ENCODE measurements at places on chromosomes 7 and 10.

- ATAC-seq = peak; percentile 47
Measured at GRCh38 chr7:15685358-15686294, 857 bp downstream of the MEOX2 start.

DNA sequence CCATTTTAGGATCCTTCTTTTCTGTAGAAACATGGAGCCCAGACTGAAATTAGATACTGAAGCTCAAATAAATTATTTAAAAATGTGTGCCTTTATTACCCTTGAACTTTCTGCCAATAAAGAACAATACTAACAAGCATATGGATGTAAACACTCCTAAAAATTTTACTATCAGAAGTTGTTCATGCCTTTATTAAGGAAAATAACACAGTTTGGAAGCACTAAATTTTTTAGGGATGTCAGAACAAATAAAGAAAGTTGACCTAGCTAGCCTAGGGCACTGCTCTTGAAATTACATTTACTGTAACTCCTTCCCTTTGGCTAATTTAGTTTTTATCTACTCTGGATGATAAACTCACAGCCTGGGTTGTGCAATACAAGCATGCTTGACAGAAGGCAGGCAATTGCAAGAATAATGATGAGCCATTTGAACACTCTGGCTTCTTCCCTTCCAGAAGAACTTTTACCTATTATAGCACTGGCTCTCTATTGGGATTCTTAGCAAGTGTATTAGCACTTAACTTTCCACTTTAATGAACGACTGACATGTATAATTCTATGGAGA, 351.7 kb upstream of the C7orf33 start:
- no peak for ATAC-seq

GRCh38 chr7:149791-150636, 42.4 kb upstream of the FAM20C start:
- peak; percentile 12 for ATAC-seq

DNA sequence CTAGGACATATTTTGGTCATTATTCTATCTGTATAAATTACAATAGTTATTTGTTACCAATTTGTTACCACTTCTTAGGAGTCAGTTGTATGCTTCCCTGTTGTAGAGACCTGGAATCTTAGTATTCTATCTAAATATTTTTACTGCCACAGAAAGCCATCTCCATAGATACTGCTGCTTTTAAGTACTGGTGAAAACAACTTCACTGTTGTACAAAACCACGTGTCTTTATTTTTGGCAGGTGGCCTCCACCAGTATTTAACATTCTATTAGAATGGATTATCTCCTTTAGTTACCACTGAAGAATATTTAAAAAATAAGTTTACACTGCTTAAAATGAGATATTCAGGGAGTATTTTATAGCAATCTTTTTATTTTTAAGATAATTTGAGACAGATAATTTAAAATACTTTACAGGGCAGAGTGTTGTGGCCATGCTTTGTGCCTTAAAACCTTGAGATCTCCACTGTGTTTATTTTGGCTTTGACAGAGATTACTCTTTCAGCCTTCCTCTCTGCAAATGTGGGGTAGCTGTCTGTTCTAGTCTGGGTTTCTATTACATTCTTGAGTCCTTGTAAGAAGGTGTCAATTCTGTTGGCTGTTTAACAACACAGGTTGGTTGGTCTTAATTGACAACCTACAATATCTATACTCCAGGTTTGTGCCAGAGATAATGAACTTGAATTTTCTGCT, 185.6 kb downstream of the LRRC4 start:
- peak; percentile 42 for ATAC-seq

DNA sequence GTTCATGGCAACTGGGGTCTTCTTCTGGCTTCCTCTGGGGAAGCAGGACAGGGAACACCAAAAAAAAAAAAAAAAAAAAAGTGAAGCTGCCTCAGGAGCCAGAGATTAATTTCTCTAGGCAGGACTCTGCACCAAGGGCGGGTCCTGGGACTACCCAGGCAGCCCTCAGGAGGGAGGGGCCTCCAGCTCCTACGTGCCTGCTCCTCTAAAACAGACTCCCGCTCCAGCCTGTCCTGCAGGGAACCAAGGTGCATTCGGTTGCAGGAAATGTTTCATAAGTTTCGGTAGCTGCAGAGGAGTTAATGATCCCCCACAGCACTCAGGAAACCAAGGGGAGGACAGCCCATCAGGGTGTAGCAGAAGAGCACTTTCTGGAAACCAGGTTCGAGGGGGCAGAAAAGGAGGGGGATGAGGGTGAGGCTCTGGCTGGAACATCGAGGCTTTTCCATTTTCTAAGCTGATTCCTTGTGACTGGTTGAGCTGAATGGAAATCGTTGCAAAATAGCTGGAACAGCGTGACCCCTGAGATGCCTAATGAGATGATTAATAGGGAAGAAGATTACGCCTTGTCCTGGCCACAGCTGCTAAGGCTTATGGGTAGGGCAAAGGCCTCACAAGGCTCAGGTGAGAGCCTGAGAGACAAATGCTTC, 84.2 kb downstream of the STRA8 start:
- ATAC-seq = no peak

- ATAC-seq = no peak
Measured at GRCh38 chr10:117345143-117345542, 30.1 kb downstream of the PDZD8 start.
